ENCODE measurements at places on chromosomes 4 and X.

GRCh38 chrX:1475481-1475880 is 22.8 kb upstream of the ASMTL start:
- DNase-seq = no peak

GRCh38 chr4:1505511-1506460 is 99.5 kb upstream of the NKX1-1 start:
- no peak for DNase-seq

GRCh38 chrX:49184294-49185281 is 1.6 kb downstream of the PRICKLE3 start:
- no peak for DNase-seq

GRCh38 chr4:186999686-187000085 is 276.0 kb upstream of the FAT1 start:
- no peak for DNase-seq

DNA sequence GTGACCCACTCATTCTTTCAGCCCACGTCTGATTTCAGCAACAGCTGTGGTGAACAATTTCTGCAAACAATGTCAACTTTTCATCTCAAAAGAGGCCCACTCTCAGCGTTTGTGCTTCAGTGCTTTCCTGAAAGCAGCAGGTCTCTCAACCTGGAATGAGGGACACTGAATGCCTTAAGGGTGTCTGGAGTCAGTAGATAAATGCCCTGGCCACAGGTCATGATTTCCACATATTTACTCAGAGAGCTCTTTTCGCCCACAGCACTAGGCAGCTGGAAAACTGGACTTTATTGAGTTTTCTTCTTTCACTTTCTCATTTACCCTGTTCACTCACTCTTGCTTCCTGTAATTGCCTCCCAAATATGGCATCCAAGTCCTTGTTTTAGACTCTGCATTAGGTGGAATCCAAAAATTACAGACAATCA is 52.8 kb downstream of the NPFFR2 start:
- DNase-seq = no peak

- DNase-seq = no peak
Measured at GRCh38 chrX:131987252-131987651, 35.9 kb upstream of the STK26 start.

DNA sequence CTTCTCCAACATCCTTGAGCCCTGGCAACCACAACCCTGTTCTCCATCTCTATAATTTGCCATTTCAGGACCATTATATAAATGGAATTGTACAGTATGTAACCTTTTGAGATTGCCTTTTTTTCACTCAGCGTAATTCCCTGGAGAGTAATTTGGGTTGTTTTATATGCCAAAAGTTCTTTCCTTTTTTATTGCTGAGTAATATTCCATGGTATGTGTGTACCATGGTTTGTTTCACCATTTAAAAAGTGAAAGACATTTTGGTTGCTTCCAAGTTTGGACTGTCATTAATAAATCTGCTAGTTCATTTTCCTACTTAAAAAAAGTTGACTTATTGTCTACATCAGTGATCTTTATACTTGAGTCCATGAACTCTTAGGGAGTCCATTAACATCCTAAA is 33.0 kb upstream of the SMIM10 start:
- no peak for DNase-seq

- no peak for DNase-seq
Measured at GRCh38 chrX:828411-828959, 197.9 kb downstream of the SHOX start.

- no peak for DNase-seq
Measured at GRCh38 chrX:8760021-8760420, 28.1 kb upstream of the ANOS1 start.

GRCh38 chr4:145878501-145879435 is 59.9 kb downstream of the ZNF827 start:
- DNase-seq = no peak
